ENCODE measurements at places on chromosomes 4 and X. TPM values are rescaled to one million over a fixed set of nuclear protein-coding genes. Genes with fewer than 3 reads are reported as not detected.

DNA sequence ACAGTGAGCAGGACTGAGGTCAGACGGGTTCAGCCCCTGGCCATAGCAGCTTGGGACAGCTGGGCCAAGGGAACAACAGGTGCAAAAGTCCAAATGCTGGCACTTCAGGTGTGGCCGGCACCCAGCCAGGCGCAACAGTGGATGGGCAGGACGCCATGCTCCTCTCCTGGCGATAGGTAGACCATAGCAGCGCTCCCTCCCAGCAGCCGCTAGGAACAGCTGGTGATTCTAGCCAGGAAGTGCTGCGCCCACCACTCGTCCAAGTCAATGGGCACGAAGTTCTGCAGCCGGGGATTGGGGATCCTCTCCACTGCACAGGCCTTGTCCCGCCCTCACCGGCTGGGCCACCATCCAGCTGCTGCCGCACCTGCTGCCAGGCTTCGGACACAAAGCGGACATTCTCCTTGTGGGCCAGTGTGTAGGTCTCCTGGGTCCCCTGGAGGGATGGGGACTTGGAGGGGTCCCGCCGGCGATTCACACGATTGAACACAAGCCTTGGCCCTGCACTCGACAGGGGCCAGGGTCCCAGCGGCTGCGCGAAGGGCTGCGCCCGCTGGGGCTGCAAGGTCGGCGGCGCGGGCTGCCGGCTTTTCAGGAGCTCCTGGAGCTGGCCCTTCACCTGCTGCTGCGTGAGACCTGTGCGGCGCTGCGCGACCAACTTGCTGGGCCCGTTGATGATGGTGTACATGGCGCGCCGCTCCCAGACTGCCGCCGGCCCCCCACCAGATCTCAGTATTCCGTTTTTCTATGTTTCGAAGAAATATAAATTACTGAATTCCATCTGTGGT is 227.5 kb upstream of the STK26 start:
- no peak for DNase-seq

LEF1 gene
- 0.46 TPM for total RNA-seq

COL4A6 gene
- total RNA-seq, result 0.92 TPM

DNA sequence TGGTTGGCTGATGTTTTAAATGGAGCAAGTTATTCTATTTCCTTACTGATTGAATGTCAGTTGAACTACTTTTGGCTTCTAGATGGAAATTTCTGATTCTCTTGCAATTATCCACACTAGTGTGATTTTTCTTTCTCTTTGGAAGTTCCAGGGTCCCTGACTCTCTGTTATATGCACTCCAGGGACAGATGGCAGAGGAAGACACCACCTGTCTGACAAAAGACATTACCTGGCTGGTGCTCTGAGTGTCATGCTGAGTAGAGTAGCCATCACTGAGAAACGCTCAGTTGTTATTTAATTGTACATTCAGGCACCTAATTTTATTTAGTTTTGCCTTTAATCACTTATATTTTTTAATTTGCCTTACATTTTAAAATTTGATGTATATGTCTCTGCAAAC is 105.4 kb upstream of the TLL1 start:
- DNase-seq, result no peak

DNA sequence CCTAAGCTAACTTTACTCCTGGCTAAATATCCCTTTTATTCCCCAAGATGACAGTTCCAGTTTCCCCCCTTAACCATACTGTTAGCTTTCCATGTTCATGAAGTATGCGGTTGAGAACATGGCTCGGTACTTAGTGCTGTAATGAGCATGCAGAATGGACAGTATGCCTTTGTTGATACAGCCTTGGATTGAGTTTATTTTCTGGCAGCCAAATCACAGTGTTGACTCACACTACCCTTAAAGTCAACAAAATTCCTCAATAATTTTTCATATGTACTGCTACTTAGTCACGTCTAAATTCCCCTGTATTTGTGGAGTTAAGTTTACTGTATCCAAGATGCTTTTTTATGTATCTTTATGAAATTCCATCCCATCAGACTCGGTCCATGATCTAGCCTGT is 1.4 kb upstream of the VEGFC start:
- DNase-seq, result peak; percentile 92

- DNase-seq, result no peak
Measured at GRCh38 chr4:160318567-160319220, 1215.8 kb downstream of the RAPGEF2 start.

- DNase-seq, result no peak
Measured at GRCh38 chr4:14928035-14928434, 74.2 kb upstream of the CPEB2 start.

- DNase-seq, result no peak
Measured at GRCh38 chr4:3299122-3299975, 6.5 kb downstream of the RGS12 start.

- DNase-seq, result no peak
Measured at GRCh38 chr4:142660728-142661127, 185.4 kb downstream of the INPP4B start.

POLN gene
- total RNA-seq, result 4.2 TPM

FRG1 gene
- total RNA-seq, result 40.3 TPM

ADH1A gene
- not detected for total RNA-seq

GPR173 gene
- 11.3 TPM for total RNA-seq

DNA sequence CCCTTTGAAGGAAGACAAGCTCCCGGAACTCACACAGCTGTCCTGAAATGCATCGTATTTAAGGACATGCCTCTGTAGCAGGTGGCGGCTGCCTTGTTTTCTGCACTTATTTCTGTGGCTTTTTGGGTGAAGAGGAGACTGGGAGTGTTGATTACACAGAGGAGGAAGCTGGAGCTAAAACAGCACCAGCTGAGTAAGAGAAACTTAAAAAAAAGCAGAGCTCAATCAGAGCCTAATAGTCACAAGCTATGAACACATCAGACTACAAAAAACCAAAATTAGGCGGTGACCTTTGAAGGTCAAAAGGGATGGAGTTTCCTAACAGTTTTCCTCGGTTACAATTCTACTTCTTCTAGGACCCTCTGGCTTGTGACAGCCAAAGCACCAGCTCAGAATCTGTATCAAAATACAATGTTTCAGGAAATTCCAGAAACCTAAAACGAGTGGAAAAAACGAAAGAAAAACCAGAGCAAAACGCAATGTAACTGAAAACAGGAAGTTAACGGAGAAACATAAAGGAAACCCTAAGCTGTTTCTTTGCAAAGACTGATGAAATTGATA is 13.5 kb downstream of the PRKX start:
- DNase-seq, result peak; percentile 64

DNA sequence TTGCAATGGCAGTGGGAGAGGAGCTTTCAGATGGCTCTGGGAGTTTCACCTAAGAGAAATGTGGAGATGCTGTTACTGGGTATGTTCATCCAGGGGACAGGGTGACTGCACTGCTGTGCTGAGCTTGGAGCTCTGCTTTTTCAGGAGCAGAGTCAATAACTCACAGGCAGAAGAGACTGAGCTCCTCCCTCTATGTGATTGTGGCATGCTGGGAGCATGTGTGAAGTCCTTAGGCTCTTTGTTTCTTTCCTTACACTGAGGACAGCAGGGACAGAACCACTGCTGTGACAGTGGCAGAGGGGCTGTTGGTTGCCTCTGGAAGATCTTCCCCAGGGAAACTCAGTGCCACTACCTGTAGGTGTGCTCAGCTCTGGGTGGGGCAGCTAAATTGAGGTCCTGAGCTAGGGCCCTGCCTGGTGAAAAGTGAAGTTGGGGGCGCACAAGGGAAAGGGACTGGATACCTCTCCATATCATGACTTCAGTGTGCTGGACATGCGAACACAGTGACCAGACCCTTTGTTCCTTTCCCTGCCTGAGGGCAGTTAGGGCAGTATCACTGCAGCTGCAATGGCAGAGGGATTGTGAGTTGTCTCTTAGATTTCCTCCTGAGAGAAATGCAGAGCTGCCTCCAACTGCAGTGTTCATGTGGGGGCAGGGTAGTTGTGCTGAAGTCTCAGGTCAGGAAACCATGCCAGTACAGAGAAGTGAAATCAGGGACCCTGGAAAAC is 156.7 kb downstream of the TENT5D start:
- DNase-seq, result no peak

DNA sequence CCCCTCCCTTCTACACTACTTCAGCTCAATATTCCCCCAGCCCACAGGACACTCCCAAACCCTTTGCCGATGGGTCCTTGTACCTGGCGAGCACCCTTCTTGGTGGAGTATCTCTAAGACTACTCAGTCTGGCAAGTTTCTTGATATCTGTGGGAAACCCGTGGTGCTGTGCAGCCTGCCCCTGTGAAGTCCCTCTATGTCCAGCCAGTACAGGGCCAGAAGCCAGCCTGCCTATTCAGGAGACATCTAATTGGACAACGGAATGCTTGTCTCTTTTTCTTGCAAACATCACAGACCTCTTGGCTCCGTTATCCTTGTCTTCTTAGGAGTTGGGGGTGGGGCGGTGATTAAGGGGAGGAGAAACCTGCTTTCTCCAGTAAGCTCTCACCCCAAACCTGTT is 3.7 kb upstream of the IGFBP7 start:
- no peak for DNase-seq

GRCh38 chr4:149701435-149702156 is 114.0 kb downstream of the IQCM start:
- DNase-seq, result no peak

AR gene
- 16.0 TPM for total RNA-seq

- no peak for DNase-seq
Measured at GRCh38 chrX:39629001-39629400, 468.8 kb downstream of the BCOR start.

GRCh38 chrX:43861750-43862149 is 20.5 kb downstream of the MAOB start:
- DNase-seq, result no peak

MAGEA4 gene
- not detected for total RNA-seq

FBXL5 gene
- 64.8 TPM for total RNA-seq

DNA sequence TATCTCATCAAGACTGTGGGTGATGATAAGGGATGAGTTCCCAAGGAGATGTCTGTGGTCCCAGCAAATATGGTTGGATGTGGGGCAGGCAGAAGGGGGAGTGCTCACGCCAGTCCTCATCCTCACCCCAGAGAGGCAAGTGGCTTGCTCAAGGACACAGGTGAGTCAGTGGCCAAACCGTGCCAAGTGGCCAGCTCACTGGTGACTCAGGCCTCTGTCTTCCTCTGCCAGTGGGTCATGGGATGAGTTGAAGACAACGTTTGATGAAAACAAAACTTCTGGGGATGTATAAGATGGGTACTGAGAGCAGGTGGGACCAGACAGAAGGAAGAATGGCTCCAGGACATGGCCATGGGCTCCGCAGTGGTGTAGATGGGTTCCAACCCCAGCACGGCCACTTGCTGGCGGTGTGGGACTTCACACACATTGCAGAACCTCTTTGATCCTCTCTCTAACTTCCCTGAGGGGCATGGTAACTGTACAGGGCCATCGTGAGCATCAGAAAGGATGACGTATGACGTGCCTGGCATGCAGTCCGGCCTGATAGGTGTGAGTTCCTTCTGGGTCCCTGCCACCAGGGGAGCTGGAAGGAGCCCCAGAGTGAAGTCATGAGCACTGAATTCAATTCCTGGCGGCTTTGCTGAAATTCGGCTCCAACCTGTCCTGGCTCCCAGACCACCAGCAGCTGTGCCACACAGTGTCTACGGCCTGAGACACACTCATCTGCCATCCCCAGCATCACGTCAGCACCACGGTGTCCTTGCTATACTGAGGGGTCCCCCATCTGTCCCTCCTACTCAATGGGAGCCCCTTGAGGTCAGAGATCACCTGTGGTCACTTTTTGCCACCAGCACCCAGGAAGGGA is 41.3 kb upstream of the GPR78 start:
- DNase-seq, result peak; percentile 6

GRCh38 chr4:182231080-182231479 is 12.1 kb upstream of the TENM3 start:
- DNase-seq, result no peak

GRCh38 chr4:56417396-56417795 is 18.0 kb downstream of the PPAT start:
- no peak for DNase-seq

ADAM29 gene
- total RNA-seq, result not detected

- no peak for DNase-seq
Measured at GRCh38 chr4:152677117-152677516, 2.7 kb downstream of the TMEM154 start.

DNA sequence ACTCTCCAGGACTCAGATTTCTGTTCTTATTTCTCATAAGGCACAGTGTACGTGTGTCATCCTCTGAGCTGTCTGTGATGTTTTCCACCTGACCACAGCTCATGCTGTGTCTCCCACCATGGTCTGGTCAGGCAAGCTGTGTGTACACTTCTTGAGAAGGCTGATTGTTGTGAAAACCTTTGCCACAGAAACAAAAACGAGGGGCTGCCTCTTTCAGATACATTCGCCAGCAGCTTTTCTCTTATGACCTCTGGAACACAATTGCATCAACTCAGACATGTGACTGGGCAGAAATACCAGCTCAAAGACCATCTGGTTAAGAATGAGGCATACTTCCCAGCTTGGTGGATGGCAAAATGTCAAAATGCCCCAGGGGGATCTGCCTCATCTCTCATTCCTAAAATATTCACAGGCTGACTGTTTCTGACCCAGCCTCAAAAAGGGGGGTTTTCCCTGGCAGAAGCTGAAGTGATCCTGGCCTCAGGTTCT is 46.1 kb downstream of the PGRMC2 start:
- no peak for DNase-seq

GRCh38 chr4:173704201-173704600 is 174.2 kb upstream of the HAND2 start:
- DNase-seq, result no peak

ADAMTS3 gene
- 1.5 TPM for total RNA-seq

NKAP gene
- 7.8 TPM for total RNA-seq

- no peak for DNase-seq
Measured at GRCh38 chrX:150219374-150220185, 143.5 kb upstream of the MAMLD1 start.

KIF4A gene
- 41.3 TPM for total RNA-seq

DNA sequence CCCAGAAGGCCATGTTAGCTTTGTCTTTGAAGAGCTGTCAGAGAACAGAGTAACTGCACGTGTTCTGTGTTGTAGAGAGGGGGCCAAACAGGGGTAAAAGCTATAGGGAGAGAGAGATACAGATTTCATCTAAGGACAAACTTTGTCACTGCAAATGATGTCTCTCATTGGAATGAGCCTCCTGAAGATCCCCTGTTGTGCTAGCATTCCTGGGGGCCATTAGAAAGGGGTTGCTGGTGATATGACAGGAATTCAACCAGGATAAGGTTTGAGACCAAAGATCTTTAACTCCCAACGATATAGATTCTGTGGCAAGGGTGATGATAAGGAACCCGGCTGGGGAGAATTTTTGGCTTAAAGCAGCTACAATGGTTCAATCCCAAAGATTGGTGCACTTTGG is 16.8 kb downstream of the MID1 start:
- no peak for DNase-seq

- no peak for DNase-seq
Measured at GRCh38 chrX:69504626-69505612, 793 bp downstream of the NALF2 start.

- DNase-seq, result no peak
Measured at GRCh38 chrX:130285069-130285620, 16.4 kb upstream of the ZNF280C start.
